Gastroesophageal sphincter (tissue), 4 donors: ENCODE measurements at places on chromosomes 5 and 9. TPM values are rescaled to one million over a fixed set of nuclear protein-coding genes. Genes with fewer than 3 reads are reported as not detected.
A peak's percentile ranks its signal among the peaks of the same experiment; 100 is the strongest.

The SCGB3A2 gene
- not detected for total RNA-seq

DNA sequence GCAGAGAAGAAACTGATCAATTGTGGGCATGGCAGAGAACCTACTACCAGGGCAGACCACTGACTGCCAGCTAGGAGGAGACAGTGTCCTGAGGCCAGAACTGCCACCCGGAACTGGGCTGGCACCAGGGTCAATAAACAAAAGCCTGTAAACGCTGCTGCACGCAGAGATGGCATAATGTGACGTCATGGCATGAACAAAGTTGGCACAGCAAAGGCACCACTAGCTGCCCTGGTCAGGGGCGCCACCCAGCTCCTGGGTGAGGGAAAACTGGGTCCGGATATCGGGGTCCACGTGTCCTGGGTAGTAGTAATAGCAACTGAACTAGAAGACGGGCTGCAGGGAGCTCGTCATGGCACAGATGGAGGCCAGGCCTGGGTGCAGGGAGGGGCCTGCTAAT, 32.1 kb downstream of the DYNC2I2 start:
- no peak overlapping the region for H3K27ac ChIP-seq
- no peak for ATAC-seq
- H3K4me1 ChIP-seq, result no peaks in the 10 kb centered on the region

DNA sequence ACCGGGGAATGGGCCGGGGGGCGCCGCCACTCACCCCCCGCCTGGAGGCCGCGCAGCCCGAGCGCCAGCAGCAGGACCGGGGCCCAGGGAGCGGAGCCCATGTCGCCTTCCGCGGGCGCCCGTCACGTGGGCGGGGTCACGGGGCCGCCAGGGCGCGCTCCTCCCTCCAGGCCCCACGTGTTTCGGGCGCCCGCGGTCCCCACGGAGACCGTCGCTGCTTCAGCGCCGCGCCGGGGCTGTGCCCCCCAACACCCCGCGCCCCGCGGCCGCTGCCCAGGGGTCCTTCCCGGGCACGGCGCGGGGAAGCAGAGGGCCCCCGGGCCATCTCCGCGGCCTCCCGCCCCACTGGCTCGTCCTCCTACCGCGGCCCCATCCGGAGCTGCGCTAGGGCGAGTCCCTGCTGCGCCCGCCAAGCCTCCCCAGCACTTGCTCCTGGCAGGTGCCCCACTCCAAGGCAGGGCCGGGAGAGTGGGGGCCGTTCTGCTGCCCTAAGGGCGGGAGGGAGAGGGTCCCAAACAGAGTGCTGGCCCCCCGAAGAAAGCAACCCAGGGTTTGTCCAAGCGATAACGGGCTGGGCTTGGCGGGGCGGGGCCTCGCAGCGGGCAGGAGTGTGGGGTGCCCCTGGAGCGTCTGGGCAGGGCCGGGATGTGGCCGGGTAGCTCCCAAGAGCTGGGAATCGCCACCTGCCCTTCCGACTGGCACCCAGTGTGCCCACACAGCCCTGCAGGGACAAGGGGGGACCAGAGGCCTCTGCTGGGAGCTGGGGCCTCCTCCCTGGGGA, at the start of gene DPP7:
Gene DPP7 (minus strand): TSS at position 121 of the 781 bp plus-strand sequence. CDS start 20 bp downstream, at position 101.
- H3K27ac ChIP-seq, result peak within 1 kb of the TSS; percentile 48
- peak; percentile 91 for ATAC-seq
- peaks cover 21% of the 10 kb centered on the region for H3K4me1 ChIP-seq
- no peaks in the 10 kb centered on the region for H3K27me3 ChIP-seq
- H3K4me3 ChIP-seq, result peak within 1 kb of the TSS; percentile 40
- H3K36me3 ChIP-seq, result peaks cover 36% of the 10 kb centered on the region

The HRH2 gene
- total RNA-seq, result 6.1 TPM

- ATAC-seq, result no peak
- no peaks in the 10 kb centered on the region for H3K27me3 ChIP-seq
- H3K27ac ChIP-seq, result no peak overlapping the region
- no peak overlapping the region for H3K4me3 ChIP-seq
These were observed 226.1 kb downstream of the NR3C1 start for GRCh38 chr5:143177263-143177983.

GRCh38 chr9:13278368-13279246, 885 bp downstream of the MPDZ start:
- H3K27ac ChIP-seq, result peak overlapping the region; percentile 95
- peaks cover 40% of the 10 kb centered on the region for H3K4me1 ChIP-seq
- peak; percentile 60 for ATAC-seq
- H3K36me3 ChIP-seq, result no peaks in the 10 kb centered on the region
- H3K27me3 ChIP-seq, result no peaks in the 10 kb centered on the region
- H3K4me3 ChIP-seq, result peak overlapping the region; percentile 84

The ARHGEF28 gene
- 23.4 TPM for total RNA-seq

- no peak overlapping the region for H3K4me3 ChIP-seq
- ATAC-seq, result no peak
- H3K27me3 ChIP-seq, result no peaks in the 10 kb centered on the region
- H3K36me3 ChIP-seq, result no peaks in the 10 kb centered on the region
These were observed 381.8 kb upstream of the ST8SIA4 start for GRCh38 chr5:101284736-101285375.

DNA sequence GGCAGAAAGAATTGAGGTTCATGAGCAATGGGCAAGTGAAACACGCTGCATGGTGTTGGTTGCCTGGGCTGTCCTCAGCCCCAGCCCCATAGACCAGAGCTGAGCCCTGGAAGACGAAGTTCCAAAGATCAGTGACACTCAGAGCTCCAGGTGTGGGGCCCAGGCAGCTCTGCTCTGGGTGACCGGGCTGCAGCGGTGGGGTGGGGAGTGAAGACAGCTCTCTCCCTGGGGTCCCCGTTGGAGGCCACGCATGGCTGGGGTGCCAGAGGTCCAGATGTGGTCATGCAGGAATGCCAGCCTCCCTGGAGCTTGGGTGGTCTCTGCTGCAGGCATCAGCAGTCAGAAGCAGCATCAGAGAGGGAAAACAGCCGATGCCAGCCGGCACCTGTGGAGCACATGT, 165.0 kb upstream of the ERCC6L2 start:
- no peaks in the 10 kb centered on the region for H3K27me3 ChIP-seq
- H3K27ac ChIP-seq, result no peak overlapping the region
- H3K4me1 ChIP-seq, result no peaks in the 10 kb centered on the region
- no peak overlapping the region for H3K4me3 ChIP-seq
- no peak for ATAC-seq

DNA sequence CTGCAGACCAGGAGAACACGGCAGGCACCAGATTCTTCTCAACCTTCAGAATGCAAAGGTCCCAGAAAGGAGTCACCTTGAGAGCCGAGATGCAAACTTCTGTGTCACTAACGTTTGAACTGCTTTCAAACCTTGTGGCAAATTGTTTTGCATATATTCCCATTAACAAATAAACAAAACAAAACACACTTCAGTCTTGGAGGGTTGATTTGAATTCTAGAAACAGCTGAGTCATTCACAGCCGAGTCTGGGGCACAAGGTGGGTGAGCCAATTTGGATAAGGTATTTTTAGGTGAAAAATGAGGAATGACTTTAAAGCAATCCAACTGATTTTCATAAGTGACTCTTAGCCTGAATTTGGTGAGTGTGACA, 38.8 kb upstream of the ANKRD33B start:
- no peaks in the 10 kb centered on the region for H3K36me3 ChIP-seq
- no peaks in the 10 kb centered on the region for H3K27me3 ChIP-seq
- no peak for ATAC-seq
- H3K4me3 ChIP-seq, result no peak overlapping the region
- H3K4me1 ChIP-seq, result no peaks in the 10 kb centered on the region
